NT2/D1 (cell line): ENCODE measurements at places on chromosomes 6 and 20.

GRCh38 chr20:38125157-38126056 lies 39.7 kb downstream of the TGM2 start:
- no peak for DNase-seq

DNA sequence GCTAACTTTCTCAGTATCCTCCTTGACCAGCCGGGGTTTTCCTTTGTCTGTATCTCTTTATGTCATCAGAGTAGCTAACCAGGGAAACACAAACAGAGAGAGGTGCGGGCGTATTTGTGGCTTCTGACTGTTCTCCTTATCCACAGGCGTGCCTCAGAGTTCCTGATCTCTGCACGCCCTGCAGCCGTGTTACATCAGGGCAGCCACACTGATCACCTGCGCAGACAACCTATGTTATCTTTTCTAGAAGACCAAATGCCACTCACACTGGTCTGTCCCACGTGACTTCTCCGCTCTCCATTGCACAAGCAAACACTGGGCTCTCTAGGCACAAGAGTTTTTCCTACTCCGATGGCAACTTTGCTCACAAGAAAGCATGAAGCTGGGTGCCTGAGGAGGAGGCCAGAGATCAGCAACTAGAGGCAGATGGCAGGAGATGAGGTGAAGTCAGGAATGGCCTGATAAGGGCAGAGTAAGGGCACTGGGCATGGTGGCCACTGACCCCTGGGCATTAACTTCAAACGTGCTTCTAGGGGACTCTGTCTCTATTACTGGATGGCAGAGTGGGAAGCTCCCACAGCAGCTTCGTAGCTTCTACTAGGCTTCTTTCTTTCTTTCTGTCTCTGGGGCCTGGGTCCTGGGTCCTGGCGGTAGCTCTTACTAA lies 4.5 kb downstream of the PDE10A start:
- DNase-seq = no peak

DNA sequence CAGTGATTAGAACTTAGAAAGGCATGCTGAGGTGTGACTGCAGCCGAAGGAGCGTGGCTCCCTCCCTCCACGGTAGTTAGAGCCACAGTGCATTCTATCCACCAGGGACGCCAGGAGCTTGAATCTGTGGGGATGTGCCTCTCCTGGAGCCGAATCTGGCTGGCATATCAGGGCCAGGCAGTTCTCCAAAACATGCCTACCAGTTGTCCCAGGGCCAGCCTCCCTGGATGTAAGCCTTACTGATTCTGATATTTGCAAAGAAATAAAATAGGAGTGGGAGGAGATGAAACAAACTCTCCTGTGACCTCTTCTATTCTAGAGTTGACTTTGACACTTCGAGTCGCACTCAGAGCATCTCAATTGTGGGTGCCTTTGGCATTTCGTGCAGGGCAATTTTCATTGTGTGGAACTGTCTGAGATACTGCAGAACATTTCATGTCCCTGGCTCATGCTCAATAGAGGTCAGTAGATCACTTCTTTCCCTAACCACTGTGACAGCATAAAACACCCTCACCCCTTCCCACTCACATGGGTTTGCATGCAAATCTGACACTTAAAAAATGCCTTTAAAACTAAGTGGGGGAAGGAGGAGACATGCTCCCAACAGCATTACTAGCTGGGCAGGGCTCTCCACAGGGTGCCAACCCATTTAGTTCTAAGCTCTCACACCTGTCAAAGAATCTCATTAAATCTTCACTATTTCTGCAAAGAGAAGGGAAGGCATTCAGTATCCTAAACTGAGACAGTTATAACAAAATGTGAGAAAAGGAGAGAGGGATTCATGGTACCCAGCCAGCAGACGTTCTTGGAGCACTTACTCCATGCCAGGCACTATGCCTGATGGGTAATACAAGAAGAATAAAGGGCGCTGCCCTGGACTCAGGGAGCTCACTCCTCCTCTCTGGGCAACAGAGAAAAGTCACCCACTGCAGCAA lies 378.9 kb downstream of the PREX1 start:
- DNase-seq = no peak

DNA sequence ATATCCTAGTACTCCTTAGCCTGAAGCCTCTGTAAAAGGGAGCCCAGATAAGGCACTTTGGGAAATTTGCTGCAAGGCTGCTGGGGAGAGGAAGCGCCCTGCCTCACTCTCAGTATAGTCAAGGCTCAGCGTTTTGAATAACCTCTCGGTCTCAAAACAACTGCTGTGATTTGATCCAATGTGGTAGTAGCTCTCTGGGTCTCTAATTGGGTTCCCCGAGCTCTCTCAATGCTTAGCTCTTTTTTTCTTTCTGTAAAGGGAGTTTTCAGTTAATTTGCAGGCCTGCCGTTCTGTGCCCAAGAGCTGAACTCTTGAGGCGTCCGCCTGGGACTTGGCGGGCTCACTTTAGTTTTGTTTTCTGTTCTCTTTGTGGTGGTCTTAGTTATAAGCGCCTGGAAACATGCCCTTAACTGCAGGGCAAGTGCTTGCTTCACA lies 41.2 kb downstream of the ZHX3 start:
- DNase-seq = no peak

DNA sequence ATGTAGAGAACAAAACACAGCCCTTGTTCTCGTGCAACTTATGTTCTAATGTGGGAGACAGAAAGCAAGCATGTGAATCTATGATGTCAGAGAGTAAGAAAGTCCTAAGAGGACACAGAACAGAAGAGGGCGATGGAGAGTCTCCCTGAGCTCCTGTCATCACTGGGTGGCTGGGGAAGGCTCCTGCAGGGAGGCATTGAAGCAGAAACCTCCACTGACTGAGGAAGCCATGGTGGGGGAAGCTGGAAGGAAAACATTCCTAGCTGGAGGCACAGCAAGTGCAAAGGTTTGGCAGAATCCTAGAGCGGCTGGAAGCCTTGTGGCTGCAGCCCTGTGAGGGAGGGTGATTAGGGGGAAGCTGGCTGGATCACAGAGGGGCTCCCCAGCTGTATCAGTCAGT lies 248.0 kb downstream of the CDH26 start:
- peak; percentile 66 for DNase-seq
